ENCODE measurements at places on chromosomes 4 and X.

GRCh38 chr4:142845293-142846107, 601 bp downstream of the INPP4B start:
- peak; percentile 17 for DNase-seq

DNA sequence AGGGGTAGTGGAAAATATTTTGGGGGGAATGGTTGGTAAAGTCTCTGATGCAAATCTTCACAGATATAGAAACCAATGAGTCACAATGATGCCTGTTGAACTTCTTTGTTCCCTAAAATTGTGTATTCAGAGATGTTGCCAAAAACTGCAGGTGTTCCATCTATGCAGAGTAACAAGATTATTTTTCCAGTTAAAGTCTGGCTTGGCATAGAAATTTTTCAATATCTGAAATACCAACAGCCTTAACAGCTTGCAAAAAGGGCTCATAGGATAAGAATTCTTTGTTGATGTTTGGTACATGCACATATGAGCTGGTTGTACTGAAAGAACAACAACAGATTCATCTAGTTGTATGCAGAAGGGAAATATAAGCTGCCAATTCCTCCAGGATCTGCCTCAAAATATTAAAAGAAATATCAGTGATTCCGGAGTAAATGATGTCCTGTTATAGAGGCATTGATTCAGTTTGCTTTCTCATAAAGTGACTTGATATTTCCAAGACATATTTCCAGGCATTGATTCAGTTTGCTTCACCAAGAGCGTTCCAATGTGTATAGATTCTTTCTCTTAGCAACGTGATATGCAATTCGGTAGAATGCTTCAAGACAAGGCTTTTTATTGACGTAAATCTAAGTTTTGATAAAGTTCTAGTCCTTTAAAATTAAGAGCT, 564.4 kb downstream of the TMA16 start:
- DNase-seq = no peak

- DNase-seq = no peak
Measured at GRCh38 chr4:151250706-151251105, 26.3 kb upstream of the PRSS48 start.

DNA sequence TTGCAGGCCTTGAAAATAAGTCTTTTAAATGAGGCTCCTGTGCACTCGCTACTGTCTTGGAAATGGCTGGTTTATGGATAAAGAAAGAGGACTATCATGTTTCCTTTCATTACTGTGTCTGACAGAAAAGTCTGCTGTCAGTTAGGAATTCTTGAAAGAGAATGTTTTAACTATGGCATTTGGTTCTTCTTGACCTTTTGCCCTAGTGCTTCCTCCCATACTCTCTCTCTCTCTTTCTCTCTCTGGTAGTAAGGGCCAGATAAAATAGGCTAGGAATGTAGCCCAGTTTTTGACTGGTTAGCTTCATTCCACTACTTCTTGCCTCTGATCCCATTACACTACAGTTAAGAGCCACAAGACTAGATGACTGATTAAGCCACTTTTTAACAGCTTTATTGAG, 29.8 kb downstream of the YY2 start:
- DNase-seq = no peak

- no peak for DNase-seq
Measured at GRCh38 chr4:108058685-108059440, 69.2 kb downstream of the HADH start.

DNA sequence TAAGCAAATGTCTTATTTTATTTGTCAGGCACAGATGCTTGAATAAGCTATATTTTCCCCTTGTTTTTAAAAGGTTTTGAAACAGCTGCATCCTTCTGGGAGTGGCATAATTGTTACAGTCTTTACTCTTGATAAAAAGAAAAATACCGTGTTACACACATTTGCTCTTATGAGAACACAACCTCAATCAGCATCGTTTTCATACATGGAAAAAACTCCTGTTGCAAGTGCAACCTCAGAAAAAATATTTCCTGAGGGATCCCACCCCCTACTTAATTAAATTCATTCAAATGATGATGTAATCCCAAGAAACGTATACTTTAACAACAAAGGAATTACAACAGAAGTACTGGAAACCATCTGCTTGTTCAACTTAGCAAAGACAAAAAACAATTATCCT, 58.6 kb downstream of the SMAD1 start:
- no peak for DNase-seq

DNA sequence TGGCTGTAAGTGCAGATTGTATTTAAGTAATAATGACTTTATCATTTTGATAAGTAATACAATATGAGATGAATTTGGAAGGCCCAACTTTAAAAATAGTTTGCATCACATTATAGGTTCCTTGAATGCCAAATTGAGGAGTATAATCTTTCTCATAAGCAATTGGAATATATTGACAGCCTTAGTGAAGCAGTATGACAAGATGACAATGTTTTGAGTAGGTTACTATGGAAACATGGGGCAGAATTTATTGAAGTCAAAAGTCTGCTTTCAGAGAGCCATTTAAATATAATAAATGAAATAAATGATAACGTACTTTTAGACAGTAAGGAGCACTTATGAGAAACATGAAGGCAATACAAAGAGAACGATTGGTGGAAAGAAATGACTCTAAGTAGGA, 776.4 kb downstream of the TECRL start:
- DNase-seq = no peak

- DNase-seq = no peak
Measured at GRCh38 chrX:8272821-8273220, 101.8 kb upstream of the VCX2 start.

- DNase-seq = no peak
Measured at GRCh38 chrX:28609003-28609402, 21.8 kb downstream of the IL1RAPL1 start.

All from stimulated activated CD4-positive, alpha-beta T cell treated with anti-CD3 and anti-CD28 coated beads, Interleukin-1b, Interleukin-23, amount 100 ng/mL, for 4 hours (primary cell).